ENCODE measurements at places on chromosomes 2 and 18.

GRCh38 chr18:68797871-68798270, at the start of gene CCDC102B:
Gene CCDC102B, plus strand, starts transcription at chr18:68798080. Its CDS starts 38,684 bp downstream, at chr18:68836764.
- no peak for DNase-seq

DNA sequence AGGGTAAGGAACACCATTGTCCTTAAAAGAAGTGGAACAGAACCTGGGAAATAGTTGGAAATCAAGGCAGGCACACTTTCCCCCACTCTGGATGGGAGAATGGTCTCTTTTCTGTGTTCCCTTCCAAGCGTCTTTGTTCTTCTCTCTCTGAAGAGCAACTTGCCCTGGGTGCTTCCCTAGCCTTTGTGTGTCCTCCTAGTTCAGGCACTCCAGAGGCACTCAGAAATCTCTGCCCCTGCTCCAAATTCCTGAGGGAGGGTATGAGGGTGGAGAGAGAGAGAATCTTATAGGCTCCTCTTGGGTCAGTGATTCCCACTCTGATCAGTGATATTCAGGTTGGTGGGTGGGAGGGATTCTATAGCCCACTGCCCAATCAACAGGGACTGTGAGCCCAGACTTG, 8.8 kb upstream of the SIX2 start:
- DNase-seq, result no peak

DNA sequence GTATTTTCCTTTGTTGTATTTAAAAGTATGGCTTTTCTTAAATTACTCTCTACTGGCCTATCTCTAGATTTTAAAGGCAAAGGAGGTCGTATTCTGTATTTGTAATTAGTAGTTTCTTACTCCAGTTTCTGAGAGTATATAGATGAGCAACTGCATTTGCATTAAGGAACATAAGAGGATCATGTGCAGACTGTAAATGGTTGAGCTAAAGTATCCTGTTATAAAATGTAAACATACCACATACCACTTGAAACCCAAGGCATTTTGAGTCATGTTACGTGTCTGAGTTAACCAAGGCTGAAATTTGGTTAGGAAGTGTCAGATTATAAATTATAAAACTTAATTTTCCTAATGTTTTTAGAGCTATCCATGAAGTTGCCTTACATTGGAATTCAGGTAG, 76.3 kb downstream of the GPD2 start:
- no peak for DNase-seq

GRCh38 chr18:48028696-48029095, 98.2 kb upstream of the SMAD2 start:
- DNase-seq, result no peak

GRCh38 chr2:19868224-19868623, 33.6 kb downstream of the TTC32 start:
- DNase-seq, result no peak

GRCh38 chr2:25314514-25315315, 27.0 kb downstream of the DNMT3A start:
- DNase-seq, result peak; percentile 41

DNA sequence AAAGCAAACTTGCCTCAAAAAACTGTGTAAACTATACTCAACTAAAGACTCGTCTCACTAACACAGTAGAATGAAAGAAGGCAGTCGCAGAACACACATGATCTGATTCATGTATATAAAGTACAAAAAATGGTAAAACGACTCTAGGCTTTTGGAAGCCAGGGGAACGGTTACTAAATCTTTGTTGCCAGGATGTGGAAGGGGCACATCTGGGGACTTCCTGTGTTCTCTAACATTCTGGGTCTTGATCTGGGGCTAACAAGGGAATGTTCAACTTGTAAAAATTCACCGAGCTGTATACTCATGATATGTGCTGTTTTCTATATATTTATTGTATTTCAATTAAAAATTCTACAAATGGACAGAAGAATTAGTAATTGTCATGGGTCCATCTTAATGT, 14.3 kb upstream of the C2orf80 start:
- no peak for DNase-seq

DNA sequence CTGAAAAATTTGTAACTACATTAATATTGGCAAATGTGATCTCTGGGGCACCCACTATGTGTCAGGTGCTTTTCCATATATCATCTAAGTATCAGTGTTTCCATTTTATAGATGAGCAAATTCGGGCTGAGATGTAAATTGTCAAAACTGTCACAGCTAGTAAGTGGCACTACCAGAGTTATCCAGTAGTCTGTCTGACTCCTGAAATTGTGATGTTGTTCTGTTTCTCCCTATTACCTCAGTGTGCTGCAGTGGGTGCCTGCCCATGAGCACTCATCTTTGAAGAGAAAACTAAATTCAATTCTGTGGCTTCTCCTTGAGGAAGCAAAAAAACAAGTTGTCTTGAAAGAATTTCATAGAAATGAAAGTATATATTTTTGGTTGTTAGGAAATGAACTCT, 467.4 kb upstream of the FANCL start:
- no peak for DNase-seq

DNA sequence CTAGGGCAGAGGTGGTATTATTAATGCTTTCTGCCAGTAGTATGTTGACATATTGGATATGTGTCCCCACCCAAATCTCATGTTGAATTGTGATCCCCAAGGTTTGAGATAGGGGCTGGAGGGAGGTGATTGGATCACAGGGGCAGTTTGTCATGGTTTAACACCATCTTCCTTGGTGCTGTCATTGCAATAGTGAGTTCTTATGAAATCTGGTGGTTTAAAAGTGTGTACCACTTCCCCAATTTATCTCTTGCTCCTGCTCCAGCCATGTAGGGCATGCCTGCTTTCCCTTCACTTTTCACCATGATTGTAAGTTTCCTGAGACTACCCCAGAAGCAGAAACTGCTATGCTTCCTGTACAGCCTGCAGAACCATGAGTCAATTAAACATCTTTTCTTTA, 47.1 kb upstream of the THSD7B start:
- no peak for DNase-seq

- no peak for DNase-seq
These were observed 222.0 kb upstream of the FN1 start for GRCh38 chr2:215657844-215658243.

- DNase-seq, result no peak
These were observed 722.3 kb downstream of the RNF144A start for GRCh38 chr2:7639476-7639875.

- DNase-seq, result no peak
These were observed 222.2 kb downstream of the C1D start for GRCh38 chr2:67840460-67841068.

DNA sequence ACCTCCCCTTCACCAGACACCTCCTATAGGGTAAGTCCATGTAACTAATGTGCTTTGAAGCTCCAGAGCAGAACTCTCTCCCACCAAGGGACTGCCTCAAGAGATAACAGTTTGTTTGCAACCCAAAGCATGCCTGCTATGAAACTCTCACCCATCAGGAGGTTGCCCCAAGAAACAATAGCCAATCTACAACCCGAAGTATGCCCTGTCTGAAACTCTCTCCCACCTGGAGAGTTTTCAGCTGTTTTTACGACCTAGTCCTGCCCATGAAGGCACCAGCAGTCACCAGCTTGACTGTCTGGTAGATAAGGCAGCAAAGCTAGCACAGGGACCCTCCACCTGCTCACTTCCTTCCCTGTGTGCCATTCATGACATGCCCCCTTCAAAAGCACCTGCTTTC, 533.9 kb upstream of the CRIM1 start:
- no peak for DNase-seq

DNA sequence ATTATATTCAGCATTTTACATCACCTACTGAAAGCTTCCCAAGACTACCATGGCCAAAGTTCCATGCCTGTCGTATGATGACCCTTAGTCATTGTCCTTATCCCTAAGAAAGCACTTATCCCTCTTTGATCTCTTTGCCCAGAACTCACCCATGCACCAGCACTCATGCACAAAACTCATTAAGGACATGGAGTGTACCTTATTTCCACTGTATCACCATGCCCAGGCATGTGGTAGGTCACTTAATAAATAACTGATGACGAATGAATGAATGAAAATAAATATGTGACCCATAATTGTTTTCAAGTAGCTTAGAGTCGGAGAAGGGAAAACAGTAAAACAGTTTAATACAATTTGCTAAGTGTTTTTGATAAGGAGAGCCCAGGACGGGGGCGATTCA, 220.1 kb downstream of the IKZF2 start:
- DNase-seq, result no peak

- DNase-seq, result no peak
These were observed 86.7 kb downstream of the LDLRAD4 start for GRCh38 chr18:13305301-13305700.

All from stimulated activated CD8-positive, alpha-beta memory T cell treated with anti-CD3 and anti-CD28 coated beads, Interleukin-4, amount 100 ng/mL, for 1 hour (primary cell).